ENCODE measurements at places on chromosomes 3 and 15.

GRCh38 chr15:80211976-80212375 lies 40.0 kb downstream of the CTXND1 start:
- H3K27ac ChIP-seq: no peak overlapping the region
- H3K27me3 ChIP-seq: no peaks in the 10 kb centered on the region
- no peaks in the 10 kb centered on the region for H3K36me3 ChIP-seq
- H3K4me3 ChIP-seq: no peak overlapping the region

- H3K27ac ChIP-seq: no peak overlapping the region
- no peak for DNase-seq
- peaks cover 7% of the 10 kb centered on the region for H3K27me3 ChIP-seq
- no peak overlapping the region for H3K4me3 ChIP-seq
- H3K36me3 ChIP-seq: no peaks in the 10 kb centered on the region
- H3K4me1 ChIP-seq: peaks cover 11% of the 10 kb centered on the region
These were observed 59.1 kb downstream of the FAM43A start for GRCh38 chr3:194744826-194745225.

DNA sequence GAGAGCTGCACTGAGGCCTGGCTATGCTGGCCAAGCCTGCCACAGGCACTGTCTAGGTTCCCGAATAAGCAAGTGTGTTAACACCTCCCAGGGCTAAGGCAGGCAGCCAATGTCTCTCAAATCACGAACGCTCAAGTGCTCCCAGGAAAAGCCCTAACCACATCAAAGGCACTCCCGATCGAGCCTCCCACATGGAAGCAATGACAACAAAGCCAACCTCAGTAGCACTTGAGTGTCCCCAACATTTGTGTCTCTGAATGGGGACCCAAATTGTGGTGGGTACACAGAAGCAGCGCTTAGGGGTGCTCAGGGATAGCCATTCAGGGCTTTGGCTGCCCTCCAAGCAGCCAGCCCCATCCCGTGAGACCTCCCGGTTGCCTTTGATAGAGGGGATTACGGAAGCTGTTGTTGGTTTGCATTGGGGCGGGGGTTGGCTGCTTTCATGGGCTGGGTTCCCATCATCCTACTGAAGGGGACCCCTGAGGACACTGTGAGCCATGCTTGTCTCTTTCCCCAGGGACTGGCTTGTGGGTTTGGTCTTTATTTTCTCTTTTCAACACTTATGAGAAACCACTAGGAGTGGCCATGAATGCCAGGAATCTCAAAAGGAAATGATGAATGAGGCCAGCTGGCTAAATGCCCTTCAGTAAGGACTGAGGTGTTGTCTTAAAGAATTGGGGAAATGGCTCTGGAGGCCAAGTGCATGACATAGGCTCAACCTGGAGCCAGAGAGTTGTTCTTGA lies 234.1 kb upstream of the FEZF2 start:
- H3K27me3 ChIP-seq: no peaks in the 10 kb centered on the region
- no peaks in the 10 kb centered on the region for H3K36me3 ChIP-seq
- H3K4me1 ChIP-seq: peaks cover 56% of the 10 kb centered on the region
- DNase-seq: peak; percentile 92
- H3K27ac ChIP-seq: peak overlapping the region; percentile 82

DNA sequence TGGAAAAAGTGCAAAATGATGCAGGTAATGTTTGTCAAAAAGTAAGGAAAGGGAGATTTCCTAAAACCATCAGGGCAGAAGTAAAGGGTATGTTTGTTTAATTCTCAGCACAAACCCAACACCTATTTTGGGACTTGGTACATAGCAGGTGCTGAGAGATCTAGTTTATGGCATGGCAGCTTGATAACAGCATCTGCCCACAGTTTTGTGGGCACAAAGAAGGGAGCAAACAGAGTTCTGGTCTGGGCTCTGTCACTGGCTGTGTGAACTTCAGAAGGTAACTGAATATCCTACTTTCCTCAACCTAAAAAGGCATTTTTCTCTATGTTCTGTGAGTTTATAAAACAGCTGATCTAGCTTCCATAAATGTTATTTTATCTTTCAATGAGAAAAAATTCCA lies 141.6 kb downstream of the PLCH1 start:
- no peak for DNase-seq
- H3K4me3 ChIP-seq: no peak overlapping the region
- no peaks in the 10 kb centered on the region for H3K4me1 ChIP-seq

GRCh38 chr3:9793161-9793781 lies 389 bp downstream of the ARPC4 start:
- H3K4me3 ChIP-seq: peak overlapping the region; percentile 93
- no peak for DNase-seq
- H3K4me1 ChIP-seq: peaks cover 15% of the 10 kb centered on the region
- no peaks in the 10 kb centered on the region for H3K27me3 ChIP-seq
- peaks cover 22% of the 10 kb centered on the region for H3K36me3 ChIP-seq
- H3K27ac ChIP-seq: peak overlapping the region; percentile 99

DNA sequence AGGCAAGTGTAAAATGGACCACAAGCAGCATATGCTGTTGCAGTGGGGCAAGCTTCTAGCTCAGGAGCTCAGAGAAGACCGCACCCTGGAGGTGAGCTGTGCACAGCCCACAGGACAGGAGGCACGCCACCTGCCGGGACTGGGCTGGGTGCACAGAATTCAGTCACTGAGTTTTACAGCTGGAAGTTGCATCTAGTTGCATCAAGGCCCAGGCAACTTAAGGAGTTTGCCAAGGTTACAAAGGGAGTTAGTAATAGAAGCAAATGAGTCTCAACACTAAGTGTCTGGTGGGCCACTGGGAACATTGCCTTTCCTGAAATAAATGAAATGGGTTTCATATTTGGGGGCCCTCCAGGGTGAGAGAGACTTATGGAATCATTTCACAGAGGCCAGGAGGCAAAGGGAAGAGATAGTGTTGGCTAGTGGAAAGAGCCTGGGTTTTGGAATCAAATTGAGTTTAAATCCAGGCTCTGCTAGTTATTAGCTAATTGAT lies 36.0 kb upstream of the TIMP4 start:
- peaks cover 27% of the 10 kb centered on the region for H3K4me1 ChIP-seq
- H3K27me3 ChIP-seq: no peaks in the 10 kb centered on the region
- peak overlapping the region; percentile 89 for H3K27ac ChIP-seq

GRCh38 chr15:77575203-77575934 lies 57.3 kb downstream of the LINGO1 start:
- H3K27me3 ChIP-seq: peaks cover 12% of the 10 kb centered on the region
- H3K4me1 ChIP-seq: no peaks in the 10 kb centered on the region
- H3K36me3 ChIP-seq: no peaks in the 10 kb centered on the region
- no peak for DNase-seq
- H3K4me3 ChIP-seq: no peak overlapping the region

- DNase-seq: no peak
- H3K36me3 ChIP-seq: no peaks in the 10 kb centered on the region
- H3K27me3 ChIP-seq: no peaks in the 10 kb centered on the region
- no peak overlapping the region for H3K4me3 ChIP-seq
These were observed 9.7 kb upstream of the RNF7 start for GRCh38 chr3:141728355-141728892.

GRCh38 chr3:126436826-126437717 lies 38.6 kb downstream of the ZXDC start:
- H3K36me3 ChIP-seq: no peaks in the 10 kb centered on the region
- DNase-seq: no peak
- no peaks in the 10 kb centered on the region for H3K27me3 ChIP-seq
- no peak overlapping the region for H3K27ac ChIP-seq

DNA sequence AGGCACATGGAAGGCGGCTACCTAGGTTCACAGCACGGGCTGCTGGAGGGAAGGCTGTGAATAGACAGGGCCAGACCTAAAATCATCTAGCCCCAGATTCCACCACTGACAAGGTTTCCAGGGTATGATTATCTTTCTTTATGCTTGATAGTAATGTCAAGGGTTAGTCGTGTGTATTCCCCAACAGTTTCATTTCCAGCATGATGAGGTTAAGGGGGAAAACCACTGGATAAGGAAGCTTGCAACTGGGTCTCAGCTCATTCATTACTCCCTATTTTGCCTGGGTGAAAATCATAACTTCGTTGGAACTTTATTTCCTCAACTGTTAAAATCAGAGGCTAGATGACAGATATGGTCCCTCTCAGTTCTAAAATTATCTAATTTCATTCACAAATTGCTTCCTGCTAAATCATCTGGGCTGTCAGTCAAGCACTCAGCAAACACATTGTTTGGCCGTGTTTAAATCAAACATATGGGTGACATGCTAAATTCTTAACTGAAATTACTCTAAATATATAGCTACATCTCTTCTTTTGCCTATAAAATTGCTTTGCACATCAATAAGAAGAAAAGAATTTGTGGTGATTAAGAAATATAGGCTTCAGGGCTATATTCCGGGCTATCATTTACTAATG lies 111.7 kb downstream of the CYP19A1 start:
- H3K27me3 ChIP-seq: no peaks in the 10 kb centered on the region
- H3K27ac ChIP-seq: no peak overlapping the region
- peaks cover 23% of the 10 kb centered on the region for H3K4me1 ChIP-seq
- no peaks in the 10 kb centered on the region for H3K36me3 ChIP-seq
- no peak overlapping the region for H3K4me3 ChIP-seq

GRCh38 chr15:90038632-90039095 lies 37.5 kb downstream of the ZNF710 start:
- peaks cover 40% of the 10 kb centered on the region for H3K4me1 ChIP-seq
- H3K4me3 ChIP-seq: no peak overlapping the region
- H3K27me3 ChIP-seq: no peaks in the 10 kb centered on the region
- no peak overlapping the region for H3K27ac ChIP-seq
- no peak for DNase-seq

DNA sequence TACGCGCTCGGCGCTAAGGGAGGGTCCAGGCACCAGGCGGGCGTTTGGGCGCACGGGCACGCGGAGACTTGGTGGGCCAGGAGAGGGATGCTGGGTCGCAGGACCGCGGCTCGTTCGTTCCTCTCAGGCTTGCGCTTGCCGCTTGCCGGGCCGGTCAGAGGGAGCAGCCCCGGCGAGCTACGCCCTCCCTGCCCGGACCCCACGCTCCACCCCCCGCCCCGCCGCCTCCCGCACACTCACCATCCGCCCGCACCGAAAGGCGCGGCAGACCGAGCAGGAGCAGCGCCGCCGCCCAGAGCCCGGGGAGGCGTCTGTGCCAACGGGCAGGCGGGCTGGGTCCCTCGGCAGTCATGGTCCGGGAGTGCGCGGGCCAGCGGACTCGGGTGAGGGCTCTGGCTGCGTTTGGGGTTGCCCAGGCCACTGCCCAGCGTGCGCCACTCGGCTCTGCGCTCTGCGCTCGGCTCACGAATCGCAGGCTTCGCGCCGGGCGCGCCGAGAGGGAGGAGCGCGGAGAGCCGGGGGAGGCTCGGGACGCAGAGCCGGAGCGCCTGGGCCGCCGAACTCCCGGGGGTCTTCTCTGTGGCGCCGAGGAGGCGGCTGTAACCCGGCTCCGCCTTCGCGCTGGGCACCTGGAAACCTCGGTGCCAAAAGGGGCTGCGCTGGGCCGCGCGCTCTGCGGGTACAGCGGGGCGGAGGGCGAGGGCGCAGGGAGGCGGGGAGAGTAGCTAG lies at the start of gene SUSD5:
SUSD5 (minus strand) TSS at position 365 of the 729 bp plus-strand sequence; CDS start at position 352, 13 bp downstream.
- H3K27ac ChIP-seq: no peak within 1 kb of the TSS
- no peaks in the 10 kb centered on the region for H3K4me1 ChIP-seq
- peak; percentile 59 for DNase-seq
- no peaks in the 10 kb centered on the region for H3K36me3 ChIP-seq
- peak within 1 kb of the TSS; percentile 64 for H3K4me3 ChIP-seq

- peak; percentile 81 for DNase-seq
- H3K27ac ChIP-seq: peak overlapping the region; percentile 89
- peaks cover 33% of the 10 kb centered on the region for H3K4me1 ChIP-seq
- no peaks in the 10 kb centered on the region for H3K27me3 ChIP-seq
- no peaks in the 10 kb centered on the region for H3K36me3 ChIP-seq
These were observed 12.6 kb downstream of the OSBPL10 start for GRCh38 chr3:31968369-31968926.

DNA sequence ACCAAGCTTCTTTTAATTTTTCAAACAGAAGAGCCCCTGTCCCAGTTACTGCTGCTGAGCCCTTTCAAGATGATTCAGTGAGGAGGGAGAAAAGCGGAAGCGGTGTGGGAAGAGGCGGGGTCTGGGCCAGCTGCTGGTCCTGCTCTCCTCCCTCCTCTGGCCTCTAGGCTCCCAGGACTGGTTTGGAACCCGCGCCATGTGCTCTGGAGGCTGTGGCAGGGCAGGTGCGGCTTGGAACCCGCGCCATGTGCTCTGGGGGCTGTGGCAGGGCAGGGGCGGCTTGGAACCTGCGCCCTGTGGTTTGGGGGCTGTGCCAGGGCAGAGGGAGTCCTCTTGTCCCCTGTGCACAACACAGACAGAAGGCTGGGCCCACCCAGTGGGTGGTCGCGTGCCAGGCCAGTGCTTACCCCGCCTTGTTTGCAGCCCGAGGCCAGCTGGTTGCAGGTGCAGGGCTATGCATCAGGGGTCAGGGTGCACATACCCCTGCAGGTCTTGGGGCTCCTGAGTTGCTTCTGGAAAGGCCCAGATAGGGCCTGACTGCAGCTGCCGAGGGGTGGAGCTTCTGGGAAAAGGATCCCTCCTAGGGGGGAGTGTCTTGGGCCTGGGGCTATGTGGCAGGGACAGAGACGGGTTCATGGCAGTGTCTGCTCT lies 12.2 kb downstream of the ALG1L2 start:
- DNase-seq: no peak
- H3K4me1 ChIP-seq: no peaks in the 10 kb centered on the region
- H3K36me3 ChIP-seq: no peaks in the 10 kb centered on the region
- H3K27me3 ChIP-seq: no peaks in the 10 kb centered on the region

- no peak overlapping the region for H3K4me3 ChIP-seq
- H3K27me3 ChIP-seq: no peaks in the 10 kb centered on the region
- peaks cover 10% of the 10 kb centered on the region for H3K4me1 ChIP-seq
- peaks cover 13% of the 10 kb centered on the region for H3K36me3 ChIP-seq
- no peak for DNase-seq
These were observed 983 bp upstream of the ALAS1 start for GRCh38 chr3:52196977-52197376.

DNA sequence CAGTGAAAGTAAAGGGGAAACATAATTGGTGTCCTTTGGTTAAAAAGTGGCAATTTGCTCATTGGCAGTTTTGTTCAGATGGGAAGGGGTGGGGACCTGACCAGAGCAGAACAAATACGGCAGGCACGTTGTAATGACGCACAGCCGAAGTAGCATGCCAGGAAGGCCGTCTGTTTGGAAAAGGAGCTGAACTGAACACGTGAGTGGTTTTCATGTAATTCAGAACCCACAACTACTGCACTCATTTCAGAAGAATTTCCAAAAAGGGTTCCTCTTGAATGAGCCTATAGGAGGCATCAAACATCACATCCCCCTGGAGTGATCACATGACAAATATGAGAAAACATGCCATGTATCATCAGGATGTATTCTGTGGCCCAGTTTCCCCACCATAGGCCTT lies 42.9 kb upstream of the LMCD1 start:
- H3K27ac ChIP-seq: peak overlapping the region; percentile 94
- DNase-seq: peak; percentile 99

DNA sequence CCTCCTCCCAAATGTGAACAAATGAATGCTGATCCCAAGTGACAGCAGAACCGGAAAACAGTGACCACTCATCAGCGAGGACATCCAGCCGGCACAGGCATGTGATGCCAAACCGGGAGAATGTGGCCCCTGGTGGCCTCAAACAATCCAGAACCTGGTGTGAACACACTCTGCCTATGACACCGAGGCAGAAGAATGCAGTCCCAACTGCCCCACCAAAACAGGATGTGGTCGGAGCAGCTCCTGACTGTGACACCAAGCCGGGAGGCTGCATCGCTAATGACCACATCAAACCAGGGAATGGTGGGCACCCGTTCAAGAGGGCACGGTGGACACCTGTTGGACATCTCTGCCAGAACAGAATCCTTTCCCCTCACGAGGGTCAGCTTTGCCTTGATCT lies 15.4 kb downstream of the SCN5A start:
- no peak overlapping the region for H3K4me3 ChIP-seq
- DNase-seq: peak; percentile 28
- H3K36me3 ChIP-seq: no peaks in the 10 kb centered on the region
- no peak overlapping the region for H3K27ac ChIP-seq
- peaks cover 13% of the 10 kb centered on the region for H3K4me1 ChIP-seq

Data from astrocyte (in vitro differentiated cells and primary cell).